Pancreas (tissue), 10 donors: ENCODE measurements at places on chromosomes 2 and 18. TPM values are rescaled to one million over a fixed set of nuclear protein-coding genes. Genes with fewer than 3 reads are reported as not detected.

GRCh38 chr2:98355881-98356280 is 9.6 kb downstream of the CNGA3 start:
- DNase-seq, result no peak

DNA sequence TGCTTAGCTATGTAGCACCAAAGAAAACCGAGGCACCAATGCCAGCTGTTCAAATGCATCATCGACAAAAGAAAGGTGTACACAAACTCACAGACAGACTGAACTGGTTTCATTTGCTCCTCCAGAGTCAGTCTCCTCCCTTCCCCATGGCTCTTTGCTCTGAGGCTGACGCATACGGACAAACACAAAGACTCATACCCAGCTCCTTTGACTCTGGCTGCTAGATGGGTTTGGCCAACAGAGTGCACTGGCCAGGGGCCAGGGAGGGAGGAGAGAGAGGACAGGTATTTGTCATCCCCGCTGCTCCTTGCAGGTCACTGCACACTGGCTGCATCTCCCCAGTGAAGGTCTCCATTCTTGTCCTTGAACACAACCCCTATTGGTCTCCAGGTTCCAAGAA is 40.7 kb downstream of the DNER start:
- no peak for DNase-seq

DNA sequence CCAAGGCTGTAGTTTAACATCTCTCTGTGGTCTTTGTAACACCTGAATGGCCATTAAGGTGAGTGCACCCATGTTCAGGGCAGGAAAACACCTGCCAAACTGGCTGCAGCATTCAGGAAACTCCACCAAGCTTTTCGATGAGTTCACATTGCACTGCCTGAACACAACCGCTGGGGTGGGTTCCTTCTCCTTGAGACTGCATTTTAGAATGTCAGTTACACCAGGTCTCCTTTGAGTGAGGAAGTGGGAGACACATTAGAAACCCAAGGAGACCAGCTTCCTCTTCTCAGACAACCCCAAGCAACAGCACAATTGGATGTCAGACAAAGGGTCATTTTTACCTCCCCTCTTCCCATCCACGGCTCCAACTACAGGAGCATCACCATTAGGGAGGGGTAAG is 35.2 kb downstream of the CYRIA start:
- no peak for DNase-seq

GRCh38 chr2:101153787-101154186 is 2.6 kb upstream of the TBC1D8 start:
- DNase-seq, result no peak

DNA sequence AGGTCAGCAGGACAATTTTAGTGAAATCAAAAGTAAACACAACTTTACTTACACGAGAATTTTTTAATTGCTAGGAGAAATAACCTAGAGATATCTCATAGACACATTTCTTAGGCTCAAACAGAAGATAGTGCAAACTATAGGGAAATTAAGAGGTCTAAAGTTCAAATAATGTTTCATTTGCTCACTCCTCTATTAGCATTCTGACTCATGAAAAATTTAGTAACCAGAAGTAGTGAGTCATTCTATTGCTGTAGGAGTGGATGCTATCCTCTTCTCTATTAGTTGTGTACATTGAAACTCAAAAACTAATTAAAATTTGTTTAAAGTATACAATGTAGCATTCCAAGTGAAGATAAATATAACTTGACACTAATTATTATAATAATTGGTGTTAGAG is 908.3 kb upstream of the TMEFF2 start:
- no peak for DNase-seq

DNA sequence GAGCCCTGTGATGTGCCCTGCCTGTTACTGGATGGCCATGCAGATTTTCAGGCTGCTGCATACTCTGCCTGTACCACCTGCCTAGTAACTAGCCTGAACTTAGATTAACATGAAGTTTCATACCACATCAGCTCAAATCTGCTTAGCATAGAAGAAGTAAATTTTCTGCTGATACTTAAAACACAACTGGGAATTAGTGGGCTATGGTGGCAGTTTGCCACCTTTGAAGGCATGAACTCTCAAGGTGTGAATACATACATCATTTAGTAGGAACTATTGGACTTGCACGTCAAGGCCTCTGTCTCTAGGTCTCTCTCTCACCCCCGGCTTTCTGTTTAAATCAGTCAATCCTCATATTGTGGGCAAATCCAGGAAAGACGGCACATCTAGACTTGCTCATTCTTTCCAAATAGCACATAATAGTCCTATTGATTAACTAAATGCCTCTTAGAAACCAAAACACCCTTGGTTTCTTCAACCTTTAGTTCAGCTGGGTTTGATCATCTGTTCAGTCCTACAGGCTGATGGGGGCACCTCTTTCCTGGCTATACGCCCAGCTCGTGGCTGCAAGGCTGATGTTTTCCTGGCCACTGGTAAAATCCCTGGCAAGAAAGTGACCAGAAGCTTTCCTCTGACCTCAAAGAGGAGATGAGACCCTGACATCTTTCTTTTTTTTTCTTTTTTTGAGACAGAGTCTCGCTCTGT is 58.4 kb downstream of the ALPK2 start:
- no peak for DNase-seq

GRCh38 chr2:180050246-180050645 is 43.1 kb upstream of the CWC22 start:
- DNase-seq, result no peak

DNA sequence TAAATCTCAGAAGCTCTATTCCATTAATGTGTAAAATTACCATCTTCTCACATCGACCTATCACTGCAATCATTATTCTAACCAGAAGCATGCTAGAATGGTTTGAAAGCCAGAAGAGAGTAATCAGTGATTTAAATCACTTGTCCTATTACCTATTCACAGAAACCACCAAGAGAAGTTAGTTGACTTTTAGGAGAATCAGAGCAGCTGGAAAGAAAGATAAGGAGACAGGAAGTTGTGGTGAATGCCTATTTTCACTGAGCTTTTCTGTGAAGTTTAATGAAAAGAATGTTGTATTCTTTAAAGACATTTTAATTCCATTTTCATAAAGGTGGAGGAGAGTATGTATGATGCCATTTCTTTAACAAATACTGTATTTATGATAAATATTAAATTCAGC is 352.6 kb upstream of the CRIM1 start:
- no peak for DNase-seq

COL6A3 gene
- total RNA-seq, result 9.8 TPM

MAP3K19 gene
- total RNA-seq, result not detected

TUBB8B gene
- 0.35 TPM for total RNA-seq
